Activated T-cell treated with anti-CD3 and anti-CD28 coated beads, Interleukin-2, amount 50 U/mL, for 4 hours (primary cell): ENCODE measurements at places on chromosomes 2 and 18. TPM values are rescaled to one million over a fixed set of nuclear protein-coding genes. Genes with fewer than 3 reads are reported as not detected.
A peak's percentile ranks its signal among the peaks of the same experiment; 100 is the strongest.

LIMS3 gene
- 0.57 TPM for total RNA-seq

DNA sequence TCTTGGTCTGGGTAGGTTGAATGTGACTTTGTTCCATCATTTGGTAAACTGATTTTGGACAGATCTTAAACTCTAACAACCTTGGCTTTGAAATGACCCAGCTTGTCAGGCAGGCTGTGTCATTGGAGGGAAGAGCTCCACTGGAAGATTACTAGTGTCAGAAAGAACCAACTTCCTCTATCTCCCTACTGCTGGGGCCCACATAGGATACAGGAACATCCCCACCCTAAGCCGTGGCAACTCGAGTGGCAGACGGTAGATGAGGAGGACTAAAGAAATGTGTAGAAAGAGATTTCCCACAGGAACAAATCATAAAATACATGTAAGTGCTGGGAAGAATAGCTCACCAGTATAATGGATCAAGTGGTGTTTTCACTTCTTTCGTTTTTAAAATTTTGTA lies 4.3 kb upstream of the G6PC2 start:
- no peak for DNase-seq

- DNase-seq, result no peak
Measured at GRCh38 chr2:52395912-52396311, 1364.0 kb upstream of the NRXN1 start.

GRCh38 chr2:207176247-207176646 lies 10.5 kb upstream of the KLF7 start:
- no peak for DNase-seq

- DNase-seq, result no peak
Measured at GRCh38 chr2:48190230-48190629, 283.9 kb upstream of the FBXO11 start.

DNA sequence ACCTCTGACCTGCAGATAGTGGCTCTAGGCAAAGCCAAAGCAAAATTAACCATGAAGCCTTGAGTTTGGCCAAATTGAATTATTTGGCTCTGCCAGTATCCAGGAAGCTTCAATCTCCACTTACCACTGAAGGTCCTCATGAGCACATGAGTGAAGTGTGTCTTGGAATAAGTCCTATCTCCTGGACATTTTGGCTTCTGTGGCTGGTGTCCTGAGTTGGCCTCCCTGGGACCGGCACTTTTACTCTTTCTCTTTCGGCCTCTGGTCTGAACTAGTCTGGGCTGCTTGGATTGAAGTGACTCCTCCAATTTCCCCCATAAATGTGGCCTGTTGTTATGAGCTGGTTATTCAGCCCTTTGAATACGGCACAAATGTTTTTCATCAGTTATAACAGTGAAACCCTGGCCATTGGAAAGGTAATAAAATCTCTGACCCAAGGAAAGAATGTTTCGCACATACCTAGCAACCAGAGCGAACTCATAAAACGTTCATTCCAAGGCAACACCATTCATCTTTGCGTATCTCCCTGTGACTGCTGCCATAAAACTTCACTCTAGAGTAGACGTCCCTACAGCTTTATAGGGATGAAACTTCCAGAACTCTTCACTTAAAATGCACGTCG lies 216.4 kb downstream of the LPIN1 start:
- no peak for DNase-seq

DNA sequence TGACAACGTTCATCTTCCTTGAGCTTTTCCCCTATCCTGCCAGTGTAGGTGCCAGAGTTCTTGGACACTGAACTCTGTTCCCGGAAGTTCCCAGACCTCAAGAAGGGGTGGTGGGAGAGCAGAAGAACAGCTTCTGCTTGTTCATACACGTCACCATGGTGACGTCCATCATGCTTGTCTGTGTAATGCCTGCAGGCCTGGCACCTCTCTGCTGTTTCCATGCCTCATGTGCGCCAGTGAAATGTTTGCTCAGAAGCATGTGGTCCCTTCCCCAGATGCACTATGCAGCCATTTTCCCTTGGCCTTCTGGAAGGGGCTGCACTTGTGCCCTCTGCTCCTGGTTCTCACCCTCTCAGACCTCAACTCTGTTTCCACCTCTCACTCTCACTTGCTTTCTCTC lies 210.8 kb upstream of the NABP1 start:
- DNase-seq, result no peak

- DNase-seq, result no peak
Measured at GRCh38 chr2:26567534-26567933, 73.6 kb downstream of the CIB4 start.

UGT1A6 gene
- total RNA-seq, result not detected

GRCh38 chr18:77054288-77054605 lies 78.3 kb downstream of the MBP start:
- DNase-seq, result no peak

- DNase-seq, result no peak
Measured at GRCh38 chr2:241936457-241937133, 67.1 kb downstream of the RTP5 start.

DNA sequence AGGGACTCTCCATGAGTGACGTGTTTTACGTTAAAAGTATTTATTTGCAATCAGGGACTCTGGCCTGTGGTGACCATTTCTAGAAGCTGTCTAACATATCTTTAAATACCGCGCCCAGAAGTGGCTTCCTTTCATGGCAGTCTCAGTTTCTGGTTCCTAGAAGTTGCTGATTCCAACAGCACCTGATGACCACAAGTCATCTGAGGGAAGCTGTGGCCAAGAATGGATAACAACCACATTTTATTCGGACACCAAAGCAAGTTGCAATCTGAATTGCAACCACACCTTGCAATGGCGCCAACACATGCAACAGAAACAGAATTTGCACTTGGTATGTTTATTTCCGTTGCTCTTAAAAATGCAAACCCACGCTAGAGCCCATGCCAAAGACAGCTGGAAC lies 33.1 kb downstream of the MEX3C start:
- DNase-seq, result no peak

LDLRAD4 gene
- 20.4 TPM for total RNA-seq

DNA sequence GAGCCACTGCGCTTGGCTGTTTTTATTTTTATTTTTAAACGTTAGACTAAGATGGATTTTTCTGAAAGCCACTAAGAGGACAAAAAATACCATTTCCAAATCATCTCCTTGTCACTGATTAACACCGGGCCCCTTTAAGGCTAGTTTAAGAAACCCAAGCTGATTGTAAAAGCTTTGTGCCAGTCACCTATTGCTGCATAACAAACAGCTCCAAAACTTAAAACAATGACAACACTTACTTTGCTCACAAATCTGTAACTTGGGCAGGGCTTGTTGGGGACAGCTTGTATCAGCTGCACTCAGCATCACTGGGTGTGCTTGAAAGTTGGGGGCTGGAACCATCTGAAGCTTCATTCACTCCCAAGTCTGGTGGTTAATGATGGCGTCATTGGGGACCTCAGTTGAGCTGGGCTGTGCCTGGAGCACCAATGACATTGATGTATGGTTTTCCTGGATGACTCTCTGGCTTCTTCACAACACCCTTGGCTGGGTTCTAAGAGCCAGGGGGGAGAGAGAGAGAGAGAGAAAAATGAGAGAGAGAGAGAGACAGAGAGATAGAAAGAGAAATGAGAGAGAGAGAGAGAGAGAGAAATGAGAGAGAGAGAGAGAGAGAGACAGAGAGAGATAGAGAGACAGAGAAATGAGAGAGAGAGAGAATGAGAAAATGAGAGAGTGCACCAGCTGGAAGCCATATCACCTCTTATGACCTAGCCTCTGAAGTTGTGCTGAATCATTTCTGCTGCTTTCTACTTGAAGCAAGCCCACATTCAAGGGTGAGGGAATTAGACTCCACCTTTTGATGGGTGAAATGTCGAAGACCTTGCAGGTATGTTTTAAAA lies 26.0 kb upstream of the ATG16L1 start:
- DNase-seq, result no peak

DNA sequence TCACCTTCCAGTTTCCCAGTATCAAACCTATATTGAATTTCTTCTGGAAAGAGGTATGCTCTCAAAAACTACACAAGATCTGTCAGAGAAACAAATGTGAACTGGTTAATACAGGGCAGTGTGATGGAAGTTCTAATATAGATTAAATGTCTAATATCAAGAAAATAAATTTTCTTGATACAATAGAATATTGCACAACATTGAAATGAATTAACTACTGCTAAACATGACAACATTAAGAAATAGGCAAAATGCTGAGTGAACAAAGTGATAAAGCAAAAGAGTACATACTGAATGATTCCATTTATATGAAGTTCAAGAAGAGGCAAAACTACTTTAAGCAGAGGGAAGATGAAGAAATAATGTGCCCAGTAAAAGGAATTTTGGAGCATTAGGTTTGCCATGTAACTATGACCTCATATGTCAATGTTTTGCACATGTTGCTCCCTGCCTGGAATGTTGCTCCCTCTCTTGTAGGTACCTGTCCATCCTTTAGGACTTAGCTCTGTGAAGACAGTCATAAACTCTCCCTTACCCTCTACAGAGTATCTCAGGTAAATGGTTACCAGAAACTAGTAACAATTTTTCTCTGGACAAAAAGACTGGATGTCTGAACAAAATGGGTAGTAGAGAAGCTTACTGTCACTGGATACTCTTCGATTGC lies 339.0 kb downstream of the RAD51AP2 start:
- no peak for DNase-seq

DNA sequence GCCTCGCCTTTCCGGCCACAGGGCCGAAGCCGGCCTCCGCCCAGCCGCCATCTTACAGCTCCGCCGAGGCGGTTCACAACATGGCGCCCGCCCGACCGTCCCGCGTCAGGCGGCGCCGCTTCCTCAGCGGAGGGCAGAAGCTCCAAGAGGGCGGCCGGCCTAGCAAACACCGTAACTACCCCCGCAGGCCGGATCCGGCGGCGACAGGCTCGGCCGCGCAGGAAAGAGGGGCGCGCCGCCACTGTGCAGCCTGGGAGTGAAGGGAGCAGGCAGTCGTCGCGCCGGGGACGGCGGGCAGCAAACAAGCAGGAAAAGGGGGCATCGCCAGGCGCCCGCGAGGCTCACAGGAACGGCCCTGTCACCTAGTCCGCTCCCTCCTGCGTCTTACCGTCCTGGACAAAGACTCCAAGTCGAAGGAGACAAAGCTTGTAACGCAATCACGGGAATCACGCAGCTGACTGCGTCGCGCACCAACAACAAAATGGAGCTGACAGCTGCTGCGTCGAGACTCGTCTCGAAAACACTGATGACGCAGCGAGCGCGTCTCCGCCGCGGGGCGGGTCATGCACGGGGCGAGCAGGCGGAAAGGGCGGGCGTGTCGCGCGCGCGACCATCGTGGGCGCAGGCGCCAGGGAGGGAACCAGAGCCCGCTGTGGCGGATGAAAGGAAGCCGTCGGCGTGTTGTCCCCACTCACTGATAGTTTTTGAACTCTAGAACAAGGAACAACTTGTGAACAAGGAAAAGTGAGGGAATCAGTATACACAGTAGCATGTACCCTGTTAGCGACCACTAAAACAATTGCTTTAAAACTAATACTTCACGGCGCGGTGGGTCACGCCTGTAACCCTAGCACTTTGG lies at the start of gene CLK1:
TSS of gene CLK1 (minus strand) at position 483 of the 859 bp plus-strand sequence. CDS start 2,796 bp downstream, outside the sequence.
- DNase-seq, result peak; percentile 96

ALPG gene
- total RNA-seq, result not detected
